Activated CD8-positive, alpha-beta memory T cell treated with anti-CD3 and anti-CD28 coated beads for 36 hours (primary cell): ENCODE measurements at places on chromosomes 6 and 20. TPM values are rescaled to one million over a fixed set of nuclear protein-coding genes. Genes with fewer than 3 reads are reported as not detected.

Gene HLA-DRB1
- total RNA-seq, result 10.9 TPM

Gene LRP11
- total RNA-seq, result 4.1 TPM

Gene EPPIN
- not detected for total RNA-seq

Gene KHDC1L
- total RNA-seq, result 0.31 TPM

Gene POLR1C
- 106 TPM for total RNA-seq

Gene NR2E1
- not detected for total RNA-seq
